Panc1 (cell line): ENCODE measurements at places on chromosomes 3 and 15. TPM values are rescaled to one million over a fixed set of nuclear protein-coding genes. Genes with fewer than 3 reads are reported as not detected.

DNA sequence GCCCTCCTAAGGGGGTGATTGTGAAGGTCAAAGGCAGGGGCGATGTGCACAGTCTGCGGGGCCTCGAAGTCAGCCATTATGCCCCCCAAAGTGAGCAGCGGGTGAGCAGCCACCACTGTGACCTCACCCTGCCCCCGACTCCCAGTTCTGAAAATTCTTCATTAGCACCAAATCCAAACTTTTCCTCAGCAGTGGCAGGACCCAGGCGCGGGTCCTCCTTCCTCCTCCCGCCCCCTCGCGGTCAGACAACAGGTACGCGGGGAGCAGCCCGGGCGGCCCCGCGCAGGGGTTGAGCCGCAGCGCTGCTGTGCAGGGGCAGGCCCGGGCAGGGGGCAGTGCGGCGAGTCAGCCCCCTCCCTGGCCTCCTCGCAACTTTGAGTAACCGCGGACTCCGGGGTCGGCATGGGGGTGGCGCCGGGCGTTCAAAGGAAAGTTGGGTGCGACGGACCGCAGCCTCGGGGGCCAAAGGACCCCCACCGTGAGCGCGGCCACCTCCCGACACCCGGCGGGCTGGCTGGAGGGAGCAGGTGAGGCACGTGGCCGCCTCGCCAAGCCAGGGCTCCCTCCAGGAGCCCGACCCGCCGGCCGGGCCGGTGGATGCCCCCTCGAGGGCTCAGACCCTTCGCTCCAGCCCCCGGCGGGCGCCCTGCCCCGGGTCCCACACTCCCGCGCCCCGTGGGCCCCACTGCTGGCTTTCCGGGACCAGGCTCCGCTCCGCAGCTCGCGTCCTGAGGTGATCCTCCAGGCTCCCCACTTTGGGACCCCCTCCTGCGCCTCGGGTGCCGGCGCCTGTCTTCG, 49.4 kb upstream of the CCDC174 start:
- H3K27me3 ChIP-seq, result no peaks in the 10 kb centered on the region
- H3K4me3 ChIP-seq, result peak overlapping the region; percentile 51
- H3K36me3 ChIP-seq, result no peaks in the 10 kb centered on the region
- peaks cover 4% of the 10 kb centered on the region; the same call in 1 of the 2 replicates for H3K4me1 ChIP-seq
- H3K27ac ChIP-seq, result no peak overlapping the region

DNA sequence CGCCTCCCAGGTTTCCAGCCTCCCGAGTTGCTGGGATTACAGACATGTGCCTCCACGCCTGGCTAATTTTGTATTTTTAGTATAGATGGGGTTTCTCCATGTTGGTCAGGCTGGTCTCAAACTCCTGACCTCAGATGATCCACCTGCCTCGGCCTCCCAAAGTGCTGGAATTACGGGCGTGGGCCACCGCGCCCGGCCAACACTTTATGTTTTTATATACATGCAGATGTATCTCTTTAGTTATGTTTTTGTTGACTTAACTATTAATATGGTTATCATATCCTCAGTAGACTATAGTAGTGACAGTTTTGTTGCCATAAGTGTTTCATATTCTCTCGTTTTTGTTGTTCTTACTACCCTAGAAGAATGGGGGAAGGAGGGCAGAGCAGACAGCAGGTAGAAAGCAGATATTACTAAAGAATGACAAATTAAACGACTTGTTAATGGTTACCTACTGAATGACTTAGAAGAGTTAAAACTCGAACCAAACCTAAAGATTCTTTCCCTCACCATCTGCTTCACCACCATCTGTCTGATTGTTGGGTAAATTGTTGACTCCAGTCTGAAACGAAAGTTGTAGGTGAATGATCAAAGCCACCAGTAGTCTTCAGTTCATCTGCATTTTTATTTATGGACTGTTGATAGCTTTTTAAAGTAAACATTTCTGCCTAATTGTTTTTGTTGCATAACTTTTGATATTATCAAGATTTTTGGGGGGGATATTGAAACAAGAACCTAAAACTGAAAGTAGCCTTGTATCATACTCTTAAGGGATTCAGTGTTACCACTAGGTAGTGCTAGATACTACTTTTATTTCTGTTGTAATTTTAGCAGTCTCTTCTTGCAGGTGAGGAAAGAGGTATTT, 89.3 kb downstream of the RASA2 start:
- H3K27me3 ChIP-seq, result no peaks in the 10 kb centered on the region
- H3K36me3 ChIP-seq, result peaks cover 33% of the 10 kb centered on the region
- H3K4me1 ChIP-seq, result no peaks in the 10 kb centered on the region
- DNase-seq, result no peak
- no peak overlapping the region for H3K27ac ChIP-seq

GRCh38 chr15:43794269-43795037, 2.3 kb downstream of the SERF2 start:
- peak overlapping the region; percentile 98 for H3K27ac ChIP-seq
- peaks cover 9% of the 10 kb centered on the region for H3K36me3 ChIP-seq
- peaks cover 44% of the 10 kb centered on the region for H3K4me1 ChIP-seq

Gene ANKDD1A
- total RNA-seq, result 6.8 TPM

Gene IGSF11
- 0.33 TPM for total RNA-seq
